IMR-90 (cell line): ENCODE measurements at places on chromosomes 1 and 21. TPM values are rescaled to one million over a fixed set of nuclear protein-coding genes. Genes with fewer than 3 reads are reported as not detected.

PSMB2 gene
- 23.8 and 28.1 TPM in 2 replicates for total RNA-seq

SUSD4 gene
- total RNA-seq = 1.1 and 2.7 TPM in 2 replicates

FAM151A gene
- not detected in 2 replicates for total RNA-seq

TGFB2 gene
- 3.8 and 5.3 TPM in 2 replicates for total RNA-seq

RNU1-3 gene
- under 0.01 TPM in 2 replicates for total RNA-seq

- no peaks in the 10 kb centered on the region for H3K27me3 ChIP-seq
- no peaks in the 10 kb centered on the region for H3K4me1 ChIP-seq
- DNase-seq = no peak
These were observed at the start of gene PRAMEF12 for GRCh38 chr1:12773438-12773837. PRAMEF12 (plus strand) TSS chr1:12773738; CDS start chr1:12774868, 1,130 bp downstream.

GRCh38 chr1:116545359-116545705 is 25.5 kb downstream of the CD58 start:
- H3K4me3 ChIP-seq = no peak overlapping the region
- H3K4me1 ChIP-seq = no peaks in the 10 kb centered on the region
- H3K27me3 ChIP-seq = no peaks in the 10 kb centered on the region
- no peak for DNase-seq
- H3K36me3 ChIP-seq = no peaks in the 10 kb centered on the region

GRCh38 chr1:245956225-245956624 is 550.9 kb downstream of the SMYD3 start:
- peak; percentile 55 for DNase-seq
- no peak overlapping the region for H3K27ac ChIP-seq
- no peak overlapping the region for H3K4me3 ChIP-seq
- no peaks in the 10 kb centered on the region for H3K36me3 ChIP-seq
- H3K4me1 ChIP-seq = peaks cover 6% of the 10 kb centered on the region; the same call in 1 of the 2 replicates

GRCh38 chr1:7509598-7509997 is 261.5 kb upstream of the VAMP3 start:
- H3K27ac ChIP-seq = no peak overlapping the region
- DNase-seq = no peak
- H3K4me3 ChIP-seq = no peak overlapping the region
- H3K36me3 ChIP-seq = no peaks in the 10 kb centered on the region

DNA sequence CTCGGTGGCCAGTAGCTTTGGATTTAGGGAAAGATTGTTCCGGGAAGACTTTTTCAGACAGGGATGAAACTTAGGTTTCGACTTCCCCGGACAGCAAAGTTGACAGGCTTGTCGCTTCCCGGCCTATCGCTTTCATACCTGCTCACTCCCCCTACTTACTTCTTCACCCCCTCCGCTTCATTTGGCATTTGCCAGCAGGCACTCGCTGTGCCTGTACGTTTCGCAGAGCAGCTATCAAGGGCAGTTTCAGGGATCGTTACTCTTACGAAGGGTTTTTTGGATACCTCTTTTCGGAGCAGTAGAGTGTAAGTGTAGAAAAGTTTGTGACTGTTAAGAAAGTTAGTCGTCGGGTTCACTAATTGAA is 393 bp downstream of the BLZF1 start:
- DNase-seq = peak; percentile 2
- peaks cover 8% of the 10 kb centered on the region for H3K36me3 ChIP-seq
- H3K4me3 ChIP-seq = peak overlapping the region; percentile 48
- no peaks in the 10 kb centered on the region for H3K27me3 ChIP-seq

- DNase-seq = peak; percentile 67
- H3K36me3 ChIP-seq = peaks cover 11% of the 10 kb centered on the region
- H3K27ac ChIP-seq = peak overlapping the region; percentile 42; the same call in 1 of the 2 replicates
- H3K4me1 ChIP-seq = peaks cover 4% of the 10 kb centered on the region
- no peaks in the 10 kb centered on the region for H3K27me3 ChIP-seq
These were observed 18.0 kb upstream of the YTHDF2 start for GRCh38 chr1:28718586-28719331.

GRCh38 chr1:208921259-208921658 is 662.3 kb upstream of the CAMK1G start:
- no peaks in the 10 kb centered on the region for H3K4me1 ChIP-seq
- no peak overlapping the region for H3K4me3 ChIP-seq
- no peaks in the 10 kb centered on the region for H3K27me3 ChIP-seq
- no peak for DNase-seq
- no peak overlapping the region for H3K27ac ChIP-seq

DNA sequence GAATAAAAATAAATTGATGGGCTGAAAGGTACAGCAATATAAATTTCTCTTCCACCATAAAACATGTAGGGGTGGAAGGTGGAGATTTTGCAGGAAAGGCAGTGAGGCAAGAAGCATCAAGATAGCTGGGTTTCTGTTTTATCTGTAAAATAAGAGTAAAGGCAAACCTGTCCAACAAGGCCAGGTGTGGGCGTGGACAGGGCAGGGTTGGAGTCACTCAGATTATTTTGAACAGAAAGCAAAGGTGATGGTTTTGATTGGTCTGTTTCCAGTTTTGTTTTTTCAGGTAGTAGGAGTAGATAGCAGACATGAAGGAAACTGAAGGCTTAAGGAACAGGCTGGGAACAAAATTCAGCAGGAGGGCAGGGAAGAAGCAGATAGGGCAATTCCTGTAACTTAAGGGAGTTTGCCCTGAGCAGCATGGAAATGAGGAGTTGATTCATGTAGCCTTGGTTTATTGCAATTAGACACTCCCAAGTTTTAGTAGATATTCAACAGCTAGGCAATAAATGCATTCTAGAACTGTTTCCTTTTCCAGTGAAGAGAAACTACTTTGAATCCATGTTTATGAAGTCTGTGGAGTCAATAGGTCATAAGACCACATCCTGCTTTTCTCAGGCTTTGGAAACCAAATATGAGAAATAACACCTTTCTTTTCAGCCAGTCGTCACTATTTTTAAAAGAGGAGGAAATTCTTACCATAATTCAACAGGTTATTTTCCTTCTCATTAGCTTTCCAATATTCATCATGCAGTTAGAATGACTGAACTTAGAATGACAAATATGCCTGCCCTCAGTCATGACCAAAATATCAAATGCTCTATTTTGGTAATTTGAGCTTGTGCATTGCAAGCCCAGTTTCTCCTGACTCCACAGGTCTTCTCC is 38.7 kb upstream of the CD55 start:
- peaks cover 8% of the 10 kb centered on the region for H3K4me1 ChIP-seq
- H3K27me3 ChIP-seq = no peaks in the 10 kb centered on the region
- H3K36me3 ChIP-seq = no peaks in the 10 kb centered on the region
- no peak overlapping the region for H3K27ac ChIP-seq

DNA sequence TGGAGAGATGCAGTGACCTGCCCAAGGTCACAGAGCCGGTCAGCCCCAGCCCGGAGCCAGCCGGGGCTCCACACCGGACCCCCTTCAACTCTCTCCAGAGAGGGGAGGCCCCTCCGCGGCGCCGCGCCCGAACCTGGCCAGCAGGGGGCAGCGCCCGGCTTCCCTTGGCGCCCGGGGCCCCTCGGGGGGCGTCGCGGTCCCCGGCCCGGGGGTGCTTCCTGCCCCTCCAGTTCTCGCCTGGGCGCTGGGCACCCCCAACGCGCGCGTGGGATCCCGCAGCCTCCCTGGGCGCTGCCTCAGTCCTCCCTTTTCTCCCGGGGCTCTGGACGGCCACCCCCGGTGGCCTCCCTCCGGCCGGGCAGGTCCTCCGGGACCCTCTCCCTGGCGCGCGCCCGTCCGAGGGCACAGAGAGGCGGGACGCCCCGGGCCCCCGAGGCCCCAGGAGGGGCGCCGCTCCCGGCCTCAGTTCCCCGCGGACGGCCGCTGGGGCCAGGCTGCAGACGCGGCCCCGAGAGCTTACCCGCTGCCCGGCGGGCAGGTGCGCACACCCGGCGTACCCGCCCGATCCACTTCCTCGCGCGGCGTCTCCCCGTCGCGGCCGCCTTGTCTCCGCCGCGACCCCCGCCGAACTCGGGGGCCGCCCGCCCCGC is 406 bp downstream of the HTR1D start:
- no peaks in the 10 kb centered on the region for H3K36me3 ChIP-seq
- H3K4me1 ChIP-seq = no peaks in the 10 kb centered on the region; the same call in 1 of the 2 replicates
- H3K27me3 ChIP-seq = peaks cover 65% of the 10 kb centered on the region
- no peak for DNase-seq
- H3K4me3 ChIP-seq = peak overlapping the region; percentile 25

DNA sequence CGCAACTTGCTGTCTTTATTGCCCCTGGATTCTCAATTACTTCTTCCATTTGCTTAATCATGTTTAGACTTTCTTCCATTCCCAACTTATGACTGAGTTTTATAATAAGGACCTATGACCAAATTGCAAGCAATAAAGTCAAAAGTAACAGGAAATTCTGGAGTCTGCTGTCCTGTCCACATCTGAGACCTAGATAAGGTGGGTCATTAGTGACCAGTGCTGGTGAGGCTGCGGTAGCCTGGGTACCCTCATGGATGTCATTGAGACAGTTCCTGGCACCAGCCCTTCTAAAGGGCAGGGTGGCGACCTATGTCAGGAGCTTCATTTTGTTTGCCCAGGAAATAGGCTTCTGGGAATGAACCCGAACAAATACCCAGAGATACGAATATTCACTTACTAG is 30.6 kb upstream of the SSBP3 start:
- H3K4me3 ChIP-seq = no peak overlapping the region
- no peaks in the 10 kb centered on the region for H3K4me1 ChIP-seq
- no peak overlapping the region for H3K27ac ChIP-seq
- no peak for DNase-seq

DNA sequence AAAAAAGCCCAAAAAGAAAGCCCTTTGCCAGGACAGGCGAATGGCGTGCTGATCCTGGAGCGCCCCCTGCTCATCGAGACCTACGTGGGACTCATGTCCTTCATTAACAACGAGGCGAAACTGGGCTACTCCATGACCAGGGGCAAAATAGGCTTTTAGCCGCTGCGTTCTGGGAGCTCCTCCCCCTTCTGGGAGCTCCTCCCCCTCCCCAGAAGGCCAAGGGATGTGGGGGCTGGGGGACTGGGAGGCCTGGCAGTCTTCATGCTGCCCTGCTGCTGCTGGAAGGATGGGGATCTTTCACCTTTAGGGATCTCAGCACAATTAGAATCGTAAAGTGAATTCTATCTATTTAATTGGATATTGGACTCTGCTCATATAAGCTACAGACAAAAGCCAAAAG is 3.6 kb downstream of the TPRG1L start:
- H3K27ac ChIP-seq = no peak overlapping the region
- peaks cover 49% of the 10 kb centered on the region for H3K36me3 ChIP-seq
- DNase-seq = no peak
- H3K4me1 ChIP-seq = peaks cover 4% of the 10 kb centered on the region

- H3K27ac ChIP-seq = no peak overlapping the region
- H3K4me1 ChIP-seq = no peaks in the 10 kb centered on the region
- H3K4me3 ChIP-seq = no peak overlapping the region
- no peak for DNase-seq
These were observed 216.6 kb downstream of the ST6GALNAC3 start for GRCh38 chr1:76291191-76291590.

GRCh38 chr1:194052514-194053338 is 866.3 kb upstream of the B3GALT2 start:
- no peaks in the 10 kb centered on the region for H3K4me1 ChIP-seq
- H3K27ac ChIP-seq = no peak overlapping the region
- H3K27me3 ChIP-seq = no peaks in the 10 kb centered on the region
- no peak for DNase-seq
- H3K4me3 ChIP-seq = no peak overlapping the region
- H3K36me3 ChIP-seq = no peaks in the 10 kb centered on the region

GRCh38 chr1:22539510-22540118 is 23.7 kb upstream of the EPHA8 start:
- H3K27ac ChIP-seq = no peak overlapping the region
- H3K27me3 ChIP-seq = peaks cover 17% of the 10 kb centered on the region
- no peaks in the 10 kb centered on the region for H3K4me1 ChIP-seq
- H3K4me3 ChIP-seq = no peak overlapping the region
- no peak for DNase-seq

DNA sequence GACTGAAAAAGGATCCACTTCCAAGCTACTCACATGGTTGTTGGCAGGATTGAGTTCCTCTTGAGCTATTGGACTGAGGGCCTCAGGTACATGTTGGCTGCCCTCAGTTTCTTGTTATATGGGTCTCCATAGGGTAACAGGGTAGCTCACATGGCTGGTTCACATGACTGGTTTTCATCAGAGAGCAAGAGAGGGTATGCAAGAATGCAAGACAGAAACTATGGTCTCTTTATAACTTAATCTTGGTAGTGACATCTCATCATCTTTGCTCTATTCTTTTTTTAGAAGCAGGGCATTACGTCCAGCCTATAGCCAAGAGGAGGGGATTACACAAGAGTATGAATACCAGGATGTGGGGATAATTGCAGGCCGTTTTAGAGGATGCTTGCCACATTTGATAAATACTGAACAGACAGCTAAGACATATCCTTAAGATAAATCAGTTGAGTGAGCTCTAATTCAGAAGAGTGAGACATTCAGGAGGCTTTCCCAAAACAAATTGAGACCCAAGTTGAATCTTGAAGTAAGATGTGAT is 100.2 kb downstream of the HMCN1 start:
- H3K27ac ChIP-seq = no peak overlapping the region
- H3K27me3 ChIP-seq = no peaks in the 10 kb centered on the region
- DNase-seq = no peak
- H3K4me3 ChIP-seq = no peak overlapping the region
- H3K4me1 ChIP-seq = peaks cover 4% of the 10 kb centered on the region
- no peaks in the 10 kb centered on the region for H3K36me3 ChIP-seq

GRCh38 chr1:207219979-207220889 is 101.2 kb upstream of the CD55 start:
- DNase-seq = no peak
- H3K36me3 ChIP-seq = no peaks in the 10 kb centered on the region
- no peak overlapping the region for H3K4me3 ChIP-seq
- H3K27me3 ChIP-seq = no peaks in the 10 kb centered on the region; the same call in 1 of the 2 replicates
- H3K27ac ChIP-seq = no peak overlapping the region
